RPMI8226 (cell line): ENCODE measurements at places on chromosomes 6 and 20.
A peak's percentile ranks its signal among the peaks of the same experiment; 100 is the strongest.

DNA sequence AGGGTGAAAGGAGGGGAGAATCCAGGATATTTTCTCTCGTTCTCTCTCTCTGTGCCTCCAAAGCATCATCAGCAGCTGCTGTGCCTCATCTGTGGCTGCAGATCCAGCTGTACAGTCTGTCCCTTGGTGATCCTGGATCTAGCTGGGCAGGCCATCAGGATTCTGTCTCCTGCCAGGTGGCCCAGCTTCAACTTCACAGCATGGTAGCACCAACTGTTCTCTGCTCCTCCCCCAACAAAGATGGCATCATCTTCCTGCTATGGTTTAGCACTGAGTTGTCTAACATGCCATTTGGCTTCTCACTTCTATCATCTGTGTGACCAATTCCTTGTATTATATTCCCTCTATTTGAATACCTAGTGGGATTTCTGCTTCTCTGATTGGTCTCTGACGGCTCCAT, 28.6 kb upstream of the ARFGEF2 start:
- DNase-seq, result no peak

- no peak for DNase-seq
Observed at GRCh38 chr6:109082188-109082577, 12.5 kb downstream of the SESN1 start.

- no peak for DNase-seq
Observed at GRCh38 chr20:13402986-13403385, 181.9 kb downstream of the ISM1 start.

DNA sequence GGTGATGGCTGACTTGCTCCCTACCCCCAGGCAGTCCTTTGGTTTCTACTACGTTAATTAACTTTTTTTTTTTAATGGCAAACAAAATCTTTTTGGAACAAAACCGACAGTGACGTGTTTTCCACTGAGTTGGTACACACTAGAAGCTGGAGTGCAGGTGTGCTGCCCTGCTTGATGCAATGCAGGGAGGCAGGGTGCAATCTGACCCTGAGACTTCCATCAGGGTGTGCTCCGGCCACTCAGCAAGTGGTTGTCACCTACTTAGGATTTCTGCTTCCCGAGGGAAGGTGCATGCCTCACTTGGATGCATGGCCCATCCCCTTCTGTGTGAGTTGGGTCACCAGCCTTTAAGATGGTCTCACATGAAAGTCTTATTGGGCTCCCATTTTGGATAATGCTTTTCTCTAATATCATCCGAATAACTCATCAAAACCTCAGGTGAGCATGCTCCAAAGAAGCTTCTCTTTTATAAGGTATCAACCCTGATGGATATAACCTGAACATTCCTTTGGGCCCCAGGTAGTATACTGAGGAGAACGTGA, 14.0 kb downstream of the RREB1 start:
- no peak for DNase-seq

DNA sequence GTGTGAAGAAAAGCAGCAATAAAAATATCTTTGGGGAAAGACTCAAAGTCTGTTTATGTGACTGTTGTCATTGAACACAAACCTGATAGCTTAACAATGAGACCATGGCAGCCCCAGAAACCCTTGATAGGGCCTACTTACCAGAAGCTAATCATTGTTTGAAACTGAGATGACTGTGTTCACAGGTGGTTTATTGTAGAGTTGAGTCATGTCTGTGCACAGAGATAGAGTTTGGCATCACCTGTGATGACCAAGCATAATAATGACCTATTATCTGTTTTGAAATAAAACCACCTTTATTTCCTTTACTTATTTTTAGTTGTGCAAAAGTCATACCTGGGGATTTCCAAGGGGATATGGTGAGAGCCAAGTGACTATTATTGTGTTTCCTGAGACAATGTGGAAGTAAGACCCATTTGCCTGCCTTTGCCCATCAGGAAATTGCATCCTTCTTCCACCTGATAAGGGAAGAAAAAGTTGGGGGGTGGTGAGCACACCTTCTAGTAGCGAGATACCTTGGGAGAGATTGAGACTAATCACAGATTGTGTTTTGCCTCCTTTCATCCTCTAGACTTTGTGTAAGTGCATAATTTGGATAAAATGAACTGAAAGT, 456.9 kb upstream of the JAG1 start:
- no peak for DNase-seq

DNA sequence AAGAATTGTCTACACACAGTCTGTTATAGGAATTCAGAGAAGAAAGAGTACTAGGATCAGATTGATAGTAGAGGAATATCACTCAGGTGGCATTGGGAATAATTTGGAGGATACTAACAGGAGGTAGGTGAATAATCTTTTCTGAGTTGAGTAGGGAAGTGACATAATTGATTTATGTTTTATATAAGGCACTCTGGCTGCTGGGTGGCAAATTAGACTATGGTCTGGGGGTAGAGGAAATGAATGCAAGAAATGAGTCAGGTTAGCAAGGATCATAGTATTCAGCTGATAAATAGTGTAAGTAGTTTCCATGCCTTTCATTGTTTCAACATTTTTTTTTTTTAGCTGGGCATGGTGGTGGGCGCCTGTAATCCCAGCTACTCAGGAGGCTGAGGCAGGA, 113.3 kb downstream of the CDKAL1 start:
- no peak for DNase-seq

GRCh38 chr6:109303640-109304283, 78.5 kb downstream of the CD164 start:
- no peak for DNase-seq

DNA sequence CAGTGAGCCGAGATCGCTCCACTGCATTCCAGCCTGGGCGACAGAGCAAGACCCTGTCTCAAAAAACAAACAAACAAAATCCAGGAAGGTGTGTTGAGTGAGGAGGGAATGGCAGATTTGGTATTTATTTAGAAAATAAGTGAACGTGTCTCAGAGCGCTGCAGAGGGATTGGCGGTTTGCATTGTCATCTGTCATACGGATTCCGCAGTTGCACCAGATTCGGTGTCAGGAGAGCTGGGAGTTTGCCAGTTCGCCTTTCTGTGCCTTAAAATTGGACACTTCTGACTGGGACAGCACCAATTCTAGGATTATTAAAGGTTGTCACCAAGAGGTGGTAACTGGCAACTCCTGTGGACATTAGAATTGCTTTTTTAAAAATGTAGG, 912 bp downstream of the SNRNP48 start:
- no peak for DNase-seq

- DNase-seq, result no peak
Observed at GRCh38 chr6:40342723-40343122, 244.4 kb downstream of the LRFN2 start.

- peak; percentile 10 for DNase-seq
Observed at GRCh38 chr6:41392246-41392645, 56.8 kb downstream of the NCR2 start.

DNA sequence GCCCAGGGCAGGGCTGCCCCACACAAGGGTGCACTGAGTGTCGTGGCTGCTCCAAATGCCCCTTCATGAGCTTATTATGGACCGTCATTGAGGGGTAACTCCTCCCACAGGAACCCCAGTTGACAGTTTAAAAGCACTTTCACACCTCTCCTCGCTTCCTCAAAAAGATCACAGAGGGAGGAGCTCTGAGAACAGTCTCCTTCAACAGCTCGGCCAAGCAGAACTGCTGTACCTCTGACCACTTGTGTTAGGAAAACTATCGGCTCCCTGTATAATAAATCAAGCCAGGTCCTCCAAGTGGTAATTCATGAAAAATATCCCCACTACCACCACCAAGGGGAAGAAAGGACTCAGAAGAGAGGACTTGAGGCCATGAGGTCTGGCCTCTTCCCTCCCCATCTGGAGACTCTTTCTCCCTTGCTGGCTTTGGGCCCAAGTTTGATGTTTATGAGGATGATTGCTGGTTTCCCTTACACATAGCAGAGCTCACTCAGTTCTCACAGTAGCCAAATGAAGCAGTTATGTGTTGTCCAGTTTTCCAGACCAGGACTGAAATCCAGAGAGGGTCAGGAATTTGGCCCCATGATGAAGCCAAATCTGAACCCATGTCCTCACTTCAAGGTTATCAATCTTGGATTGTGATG, 8.7 kb downstream of the SNX21 start:
- DNase-seq, result no peak

DNA sequence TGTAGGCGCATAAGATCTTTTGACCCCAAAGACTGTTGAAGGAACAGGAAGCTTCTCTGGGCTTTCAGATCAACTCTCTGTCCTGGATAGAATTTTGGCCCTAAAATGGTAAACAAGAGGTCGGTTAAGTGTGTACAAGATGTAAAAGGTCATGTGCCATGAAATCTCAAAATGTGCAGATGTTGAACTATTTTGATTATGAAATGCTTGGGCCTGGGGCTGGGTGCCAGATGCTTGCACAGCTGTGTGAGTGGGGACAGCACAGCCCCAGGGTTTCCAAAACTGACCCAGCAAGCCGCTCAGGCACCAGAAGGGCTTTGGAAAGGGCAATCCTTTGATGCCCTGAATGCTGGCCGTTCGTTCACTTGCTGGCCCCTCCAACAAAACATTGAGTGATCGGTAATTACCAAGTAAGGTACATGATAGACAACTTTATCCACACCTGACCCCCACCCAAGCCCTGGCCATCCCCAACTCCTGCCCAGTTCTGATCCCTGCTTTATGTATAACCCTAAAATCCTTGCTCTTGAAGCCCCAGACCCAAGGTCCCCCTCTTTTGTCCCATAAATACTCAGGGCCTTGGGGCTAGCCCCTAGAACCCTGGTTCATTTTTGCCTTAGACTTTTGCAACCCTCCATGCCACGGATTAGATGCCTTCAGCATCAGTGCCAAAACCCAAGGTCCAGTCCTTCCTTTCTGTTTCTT, 1.9 kb downstream of the TMEM239 start:
- peak; percentile 67 for DNase-seq

- peak; percentile 84 for DNase-seq
Observed at GRCh38 chr6:158231551-158232315, 63.6 kb downstream of the GTF2H5 start.

DNA sequence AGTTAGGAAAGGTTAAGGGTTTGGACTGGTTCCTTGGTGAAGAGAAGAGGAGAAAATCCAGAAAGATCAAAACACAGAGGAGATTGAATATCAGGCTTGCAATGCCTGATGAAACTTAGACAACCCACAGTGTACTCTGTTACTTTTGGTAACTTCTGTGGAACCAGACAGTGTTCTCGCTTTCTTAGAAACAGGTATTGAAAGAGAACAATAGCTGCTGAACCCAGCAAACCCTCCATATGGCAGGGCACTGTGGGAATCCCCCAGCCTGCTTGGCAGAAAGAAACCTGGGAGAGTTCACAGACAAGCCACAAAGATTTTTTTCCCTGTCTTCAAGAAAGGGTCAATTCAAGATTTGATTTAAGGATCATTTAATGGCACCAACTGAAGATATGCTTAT, 342.8 kb downstream of the FOXA2 start:
- no peak for DNase-seq

GRCh38 chr6:28303570-28303969, 22.2 kb downstream of the PGBD1 start:
- no peak for DNase-seq

DNA sequence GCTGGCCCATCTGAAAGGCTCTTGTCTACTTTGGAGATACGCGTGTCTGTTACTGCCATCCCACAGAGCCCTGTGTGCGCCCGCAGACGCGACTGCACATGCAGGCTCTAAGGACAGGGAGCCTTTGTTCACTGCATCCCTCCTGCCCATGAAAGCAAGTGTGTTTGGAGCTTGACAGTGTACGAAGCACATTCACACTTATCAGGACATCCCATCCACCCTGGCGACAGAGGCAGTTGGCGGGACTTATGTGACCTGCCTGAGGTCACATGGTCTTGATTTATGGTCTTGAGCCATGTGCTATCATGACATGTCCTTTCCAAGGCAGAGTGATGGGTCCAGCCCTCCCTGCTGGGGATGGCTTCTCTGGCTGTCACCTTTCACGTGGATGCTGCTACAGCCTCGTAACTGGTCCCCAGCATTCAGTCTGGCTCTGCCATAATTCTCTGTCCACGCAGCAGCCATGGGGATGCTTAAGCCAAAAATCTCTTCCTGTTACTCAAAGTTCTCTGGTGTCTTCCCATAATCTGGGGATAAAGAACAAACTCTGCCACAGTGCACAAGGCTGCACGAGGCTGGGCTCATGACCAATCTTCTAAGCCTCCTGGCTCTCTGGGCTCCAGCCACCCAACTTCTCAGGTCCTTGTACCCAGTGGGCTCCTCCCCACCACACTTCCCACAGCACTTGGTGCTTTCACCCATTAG, 36.3 kb upstream of the FAM83D start:
- no peak for DNase-seq

- DNase-seq, result no peak
Observed at GRCh38 chr6:139944131-139944530, 569.7 kb upstream of the CITED2 start.

- peak; percentile 63 for DNase-seq
Observed at GRCh38 chr6:39361657-39362486, 39.4 kb upstream of the KCNK16 start.

DNA sequence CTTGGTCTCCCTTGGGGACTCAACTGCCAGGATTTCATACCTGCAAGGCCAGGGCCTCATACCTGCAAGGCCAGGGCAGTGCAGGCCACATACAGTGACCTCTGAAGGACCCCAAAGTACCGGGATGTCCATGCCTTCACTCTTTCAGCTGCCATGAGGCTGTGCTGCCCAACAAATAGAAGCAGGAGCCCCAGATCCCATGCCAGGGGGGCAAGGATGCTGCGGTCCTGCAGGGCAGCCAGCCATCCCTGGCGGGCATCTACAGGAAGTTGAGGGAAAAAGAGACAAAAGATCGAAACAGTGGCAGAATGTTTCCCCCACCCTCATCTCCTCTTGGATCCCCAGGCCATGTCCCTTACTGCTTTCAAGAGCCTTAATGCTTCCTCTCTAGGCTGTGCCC, 799 bp downstream of the NRM start:
- DNase-seq, result no peak

GRCh38 chr6:16380220-16380809, 141.9 kb downstream of the GMPR start:
- no peak for DNase-seq

DNA sequence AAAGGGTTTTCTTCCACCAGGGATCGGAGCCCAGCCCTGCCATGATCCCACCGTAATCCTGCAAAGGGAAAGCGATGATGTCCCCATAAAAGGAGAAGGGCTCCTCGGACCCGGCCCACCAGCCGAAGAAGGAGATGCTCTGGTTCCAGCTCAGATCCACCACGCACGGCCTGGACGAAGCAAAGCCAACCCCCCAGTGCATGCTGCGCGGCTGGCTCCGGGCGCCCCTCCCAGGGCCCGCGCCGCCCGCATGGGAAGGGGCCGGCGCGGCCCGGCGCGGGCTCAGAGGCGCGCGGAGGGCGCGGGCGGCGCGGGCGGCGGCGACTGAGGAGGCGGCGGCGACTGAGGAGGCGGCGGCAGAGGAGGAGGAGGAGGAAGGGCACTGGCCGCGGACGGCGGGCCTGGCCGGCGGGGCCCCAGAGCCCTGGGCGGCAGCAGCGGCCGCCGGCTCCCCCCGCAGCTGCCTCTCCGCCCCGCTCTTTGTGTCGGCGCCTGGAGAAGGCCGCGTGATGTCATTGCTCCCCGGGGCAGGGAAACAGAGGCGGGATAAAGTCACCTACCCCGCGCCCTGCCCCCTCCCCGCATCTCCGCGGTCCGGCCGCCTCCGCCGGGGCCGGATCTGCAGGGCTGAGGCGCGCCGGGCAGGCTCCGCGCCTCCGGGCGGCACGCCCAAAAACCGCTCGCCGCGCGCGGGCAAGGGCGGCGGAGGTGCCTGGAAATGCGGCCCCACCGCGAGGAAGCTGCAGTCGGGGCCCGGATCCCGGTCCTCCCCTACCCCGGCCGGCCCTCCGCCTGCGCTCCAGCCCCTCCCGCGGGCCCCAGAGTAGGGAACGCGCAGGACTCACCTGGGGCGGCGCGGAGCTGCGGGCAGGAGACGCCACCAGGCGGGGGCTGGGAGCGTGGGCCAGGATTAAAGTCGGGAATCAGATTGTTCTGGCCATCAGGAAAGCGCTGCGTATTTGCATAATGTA, at the start of gene FAXC:
Gene FAXC (minus strand): TSS at position 504 of the 971 bp plus-strand sequence. CDS start 302 bp downstream, at position 202.
- peak; percentile 24 for DNase-seq
